ENCODE measurements at places on chromosomes 6 and 20.
A peak's percentile ranks its signal among the peaks of the same experiment; 100 is the strongest.

DNA sequence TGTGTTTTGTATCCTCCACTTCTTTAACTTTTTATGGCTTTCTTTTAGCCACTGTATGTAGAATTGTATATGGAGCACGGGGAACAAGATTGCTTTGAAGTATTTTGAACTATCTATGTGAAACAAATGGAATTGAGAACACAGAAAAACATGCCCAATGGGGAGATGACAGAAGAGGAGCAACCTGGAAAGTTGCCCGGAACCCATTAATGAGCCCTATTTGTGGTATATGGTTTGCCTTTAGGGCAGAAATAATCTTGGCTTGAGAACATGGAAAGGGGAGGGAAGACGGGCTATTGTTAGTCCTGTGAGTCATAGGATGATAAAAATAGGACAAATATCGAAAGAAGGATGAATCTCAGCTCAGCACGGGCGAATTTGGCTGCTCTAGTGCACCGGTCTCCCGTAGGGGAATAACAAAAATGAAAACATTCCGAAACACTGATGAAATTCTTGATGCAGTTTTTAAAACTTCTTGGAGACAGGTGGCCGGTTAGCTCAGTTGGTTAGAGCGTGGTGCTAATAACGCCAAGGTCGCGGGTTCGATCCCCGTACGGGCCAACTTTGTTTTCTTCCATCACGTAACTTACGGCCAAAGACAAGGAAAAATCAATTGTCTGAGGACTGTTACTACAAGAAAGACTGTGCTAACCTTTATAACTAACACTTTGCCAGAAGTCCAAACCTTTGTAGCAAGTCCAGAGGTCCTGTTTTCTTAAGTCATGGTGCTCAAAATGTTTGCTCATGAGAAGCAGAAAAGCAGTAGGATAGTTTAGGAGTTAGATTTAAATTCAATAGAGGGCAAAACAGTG lies 15.7 kb downstream of the HMGN4 start:
- peaks cover 6% of the 10 kb centered on the region for H3K27me3 ChIP-seq
- peak; percentile 82 for DNase-seq
- peaks cover 30% of the 10 kb centered on the region for H3K4me1 ChIP-seq

DNA sequence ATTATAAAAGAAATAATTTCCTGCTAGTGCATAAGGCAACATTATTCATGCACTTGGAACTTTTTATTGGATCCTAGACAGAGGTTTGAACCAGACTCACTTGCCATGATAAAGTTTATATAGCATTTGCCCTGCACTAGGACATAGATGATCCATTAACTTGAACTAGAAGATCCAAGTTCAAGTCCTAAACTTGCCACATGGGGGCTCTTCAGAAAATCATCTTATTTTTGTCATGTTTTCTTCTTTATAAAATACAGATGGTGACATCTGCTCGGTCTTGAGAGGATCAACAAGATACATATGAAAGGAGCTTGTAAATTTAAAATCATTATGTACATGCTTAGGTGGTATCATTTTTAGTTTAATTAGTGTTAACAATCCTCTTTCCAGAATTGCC lies 94.5 kb downstream of the SIM1 start:
- DNase-seq, result no peak
- H3K4me1 ChIP-seq, result no peaks in the 10 kb centered on the region
- no peaks in the 10 kb centered on the region for H3K36me3 ChIP-seq
- no peak overlapping the region for H3K27ac ChIP-seq
- no peaks in the 10 kb centered on the region for H3K27me3 ChIP-seq
- no peak overlapping the region for H3K4me3 ChIP-seq

- peak overlapping the region; percentile 92 for H3K4me3 ChIP-seq
- H3K4me1 ChIP-seq, result peaks cover 23% of the 10 kb centered on the region
- H3K27me3 ChIP-seq, result no peaks in the 10 kb centered on the region
- peak overlapping the region; percentile 97 for H3K27ac ChIP-seq
These were observed 2.2 kb downstream of the BICRAL start for GRCh38 chr6:42783876-42784642.

DNA sequence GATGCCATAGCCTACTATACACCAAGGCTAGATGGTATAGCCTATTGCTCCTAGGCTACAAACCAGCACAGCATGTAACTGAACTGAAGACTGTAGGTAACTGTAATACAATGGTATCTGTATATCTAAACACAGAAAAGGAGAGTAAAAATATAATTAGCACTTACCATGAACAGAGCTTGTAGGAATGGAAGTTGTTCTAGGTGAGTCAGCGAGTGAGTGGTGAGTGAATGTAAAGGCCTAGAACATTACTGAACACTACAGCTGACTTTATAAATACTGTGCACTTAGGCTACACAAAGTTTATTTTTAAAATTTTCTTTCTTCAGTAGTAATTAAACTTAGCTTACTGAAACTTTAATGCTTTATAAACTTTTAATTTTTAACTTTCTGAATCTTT lies 129.5 kb downstream of the BTBD9 start:
- H3K27ac ChIP-seq, result no peak overlapping the region
- H3K4me3 ChIP-seq, result no peak overlapping the region
- no peaks in the 10 kb centered on the region for H3K36me3 ChIP-seq
- H3K27me3 ChIP-seq, result no peaks in the 10 kb centered on the region
- H3K4me1 ChIP-seq, result no peaks in the 10 kb centered on the region

- no peak overlapping the region for H3K27ac ChIP-seq
- H3K27me3 ChIP-seq, result peaks cover 24% of the 10 kb centered on the region
- no peaks in the 10 kb centered on the region for H3K36me3 ChIP-seq
- H3K4me3 ChIP-seq, result no peak overlapping the region
- H3K4me1 ChIP-seq, result peaks cover 16% of the 10 kb centered on the region
- DNase-seq, result no peak
These were observed 196.5 kb upstream of the CST7 start for GRCh38 chr20:24752612-24753011.

DNA sequence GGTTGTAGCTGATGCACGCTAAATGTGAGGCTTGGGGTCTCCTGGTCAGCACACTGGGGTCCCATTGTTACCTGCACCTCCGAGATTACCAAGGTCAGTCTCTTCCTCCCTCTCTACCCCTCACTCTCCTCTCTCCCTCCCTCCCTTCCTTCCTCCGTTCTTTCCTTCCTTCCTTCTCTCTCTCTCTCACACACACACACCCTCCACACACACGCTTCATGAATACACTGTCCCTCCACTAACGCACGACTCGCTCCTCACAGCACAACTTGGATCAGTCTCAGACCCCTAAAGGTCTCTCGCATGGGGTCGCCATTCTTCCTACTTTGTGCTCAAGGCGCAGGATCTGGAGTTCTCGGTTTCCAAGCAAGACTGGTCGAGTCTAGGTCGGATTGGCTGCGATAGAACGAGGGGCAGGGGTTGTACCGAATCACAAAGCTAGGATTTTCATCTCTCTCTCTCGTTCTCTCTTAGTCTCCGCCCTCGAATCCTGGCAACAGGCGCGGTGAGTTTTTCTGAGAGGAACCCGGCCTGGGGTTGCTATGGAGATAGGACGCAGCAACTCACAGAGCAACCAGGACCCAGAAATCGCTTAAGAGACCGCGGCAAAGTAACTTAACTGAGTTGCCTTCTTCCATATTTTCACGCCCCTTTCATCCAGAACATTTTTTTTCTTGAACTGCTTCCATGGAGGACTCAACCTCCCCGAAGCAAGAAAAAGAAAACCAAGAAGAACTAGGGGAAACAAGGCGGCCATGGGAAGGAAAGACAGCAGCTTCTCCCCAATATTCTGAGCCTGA lies at the start of gene RSPH4A:
TSS of gene RSPH4A (plus strand) at position 543 of the 800 bp plus-strand sequence. CDS start at position 688, 145 bp downstream.
- DNase-seq, result peak; percentile 86
- no peaks in the 10 kb centered on the region for H3K36me3 ChIP-seq
- peaks cover 20% of the 10 kb centered on the region for H3K4me1 ChIP-seq
- no peak within 1 kb of the TSS for H3K27ac ChIP-seq
- peak within 1 kb of the TSS; percentile 77 for H3K4me3 ChIP-seq

DNA sequence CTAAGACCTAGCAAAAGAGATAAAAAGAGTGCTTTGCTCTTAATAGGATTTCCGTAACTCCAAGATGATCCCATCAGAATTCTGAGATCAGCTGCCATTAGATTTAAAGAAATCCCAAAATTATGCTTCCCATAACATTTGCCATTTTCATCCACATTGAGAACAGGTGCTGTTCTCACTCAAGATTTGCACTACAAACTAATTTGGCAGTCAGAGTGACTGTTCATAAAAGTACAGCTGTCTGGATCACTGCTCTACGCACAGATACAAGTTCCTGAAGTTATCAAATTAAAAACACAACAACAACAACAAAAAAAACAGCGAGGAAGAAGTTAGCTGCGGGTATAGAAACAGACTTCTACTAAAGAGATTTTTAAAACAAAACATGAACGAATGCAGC lies 58.1 kb downstream of the ASCC3 start:
- H3K4me1 ChIP-seq, result no peaks in the 10 kb centered on the region
- H3K27me3 ChIP-seq, result no peaks in the 10 kb centered on the region
- H3K36me3 ChIP-seq, result peaks cover 34% of the 10 kb centered on the region
- DNase-seq, result no peak
- no peak overlapping the region for H3K4me3 ChIP-seq
- no peak overlapping the region for H3K27ac ChIP-seq

GRCh38 chr6:133761706-133762105 lies 127.2 kb upstream of the TCF21 start:
- no peaks in the 10 kb centered on the region for H3K36me3 ChIP-seq
- H3K27ac ChIP-seq, result no peak overlapping the region
- H3K4me3 ChIP-seq, result no peak overlapping the region
- no peaks in the 10 kb centered on the region for H3K4me1 ChIP-seq
- no peak for DNase-seq

DNA sequence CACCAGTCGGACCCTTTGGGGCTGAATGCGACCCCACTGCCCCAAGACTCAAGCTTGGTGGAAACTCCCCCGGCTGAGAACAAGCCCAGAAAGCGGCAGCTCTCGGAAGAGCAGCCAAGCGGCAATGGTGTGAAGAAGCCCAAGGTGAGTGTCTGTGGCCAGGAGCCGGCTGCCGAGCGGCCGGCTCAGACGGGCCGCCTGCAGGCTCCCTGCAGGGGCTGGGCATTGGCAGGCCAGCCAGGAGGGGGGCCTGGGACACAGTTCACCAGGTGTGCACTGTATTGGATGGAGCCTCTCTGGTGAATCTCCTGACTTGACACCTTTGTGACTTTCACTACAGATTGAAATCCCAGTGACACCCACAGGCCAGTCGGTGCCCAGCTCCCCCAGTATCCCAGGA lies 6.0 kb downstream of the PCIF1 start:
- no peak for DNase-seq
- peaks cover 23% of the 10 kb centered on the region for H3K4me1 ChIP-seq
- peaks cover 59% of the 10 kb centered on the region for H3K36me3 ChIP-seq
- H3K27ac ChIP-seq, result no peak overlapping the region
- H3K27me3 ChIP-seq, result no peaks in the 10 kb centered on the region
- H3K4me3 ChIP-seq, result no peak overlapping the region

DNA sequence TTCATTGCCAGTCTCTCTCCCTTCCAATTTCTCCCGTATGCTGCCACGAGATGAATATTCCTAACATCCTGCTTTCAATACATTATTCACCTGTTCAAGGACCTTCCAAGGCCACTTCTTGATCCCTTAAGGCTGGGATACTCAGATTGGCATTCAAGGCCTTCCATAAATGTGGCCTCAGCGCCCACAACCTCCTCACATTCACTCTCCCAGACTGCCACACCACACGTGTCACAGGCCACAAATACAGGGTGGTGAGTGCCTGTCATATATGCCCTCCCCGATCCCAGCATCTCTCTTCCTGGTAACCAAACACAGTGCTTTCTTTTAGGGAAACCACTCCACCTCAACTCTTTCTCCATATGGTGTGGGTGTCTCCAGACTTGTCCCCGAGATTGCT lies 55.5 kb downstream of the TTI1 start:
- no peak for DNase-seq
- H3K36me3 ChIP-seq, result peaks cover 5% of the 10 kb centered on the region
- peaks cover 8% of the 10 kb centered on the region for H3K27me3 ChIP-seq
- no peak overlapping the region for H3K27ac ChIP-seq
- peaks cover 13% of the 10 kb centered on the region for H3K4me1 ChIP-seq
- no peak overlapping the region for H3K4me3 ChIP-seq

GRCh38 chr6:22091424-22091948 lies 205.3 kb downstream of the PRL start:
- no peaks in the 10 kb centered on the region for H3K27me3 ChIP-seq
- H3K36me3 ChIP-seq, result no peaks in the 10 kb centered on the region
- H3K27ac ChIP-seq, result no peak overlapping the region
- peaks cover 2% of the 10 kb centered on the region for H3K4me1 ChIP-seq
- DNase-seq, result no peak

GRCh38 chr20:10558635-10559187 lies 115.1 kb downstream of the JAG1 start:
- no peak overlapping the region for H3K4me3 ChIP-seq
- peak; percentile 62 for DNase-seq
- peaks cover 29% of the 10 kb centered on the region for H3K4me1 ChIP-seq
- H3K27ac ChIP-seq, result peak overlapping the region; percentile 40
- peaks cover 14% of the 10 kb centered on the region for H3K36me3 ChIP-seq
- H3K27me3 ChIP-seq, result no peaks in the 10 kb centered on the region

- no peak for DNase-seq
- H3K27ac ChIP-seq, result no peak overlapping the region
- H3K4me1 ChIP-seq, result peaks cover 40% of the 10 kb centered on the region
- no peak overlapping the region for H3K4me3 ChIP-seq
- H3K36me3 ChIP-seq, result peaks cover 42% of the 10 kb centered on the region
These were observed 7.5 kb downstream of the HMGN4 start for GRCh38 chr6:26545627-26546026.

DNA sequence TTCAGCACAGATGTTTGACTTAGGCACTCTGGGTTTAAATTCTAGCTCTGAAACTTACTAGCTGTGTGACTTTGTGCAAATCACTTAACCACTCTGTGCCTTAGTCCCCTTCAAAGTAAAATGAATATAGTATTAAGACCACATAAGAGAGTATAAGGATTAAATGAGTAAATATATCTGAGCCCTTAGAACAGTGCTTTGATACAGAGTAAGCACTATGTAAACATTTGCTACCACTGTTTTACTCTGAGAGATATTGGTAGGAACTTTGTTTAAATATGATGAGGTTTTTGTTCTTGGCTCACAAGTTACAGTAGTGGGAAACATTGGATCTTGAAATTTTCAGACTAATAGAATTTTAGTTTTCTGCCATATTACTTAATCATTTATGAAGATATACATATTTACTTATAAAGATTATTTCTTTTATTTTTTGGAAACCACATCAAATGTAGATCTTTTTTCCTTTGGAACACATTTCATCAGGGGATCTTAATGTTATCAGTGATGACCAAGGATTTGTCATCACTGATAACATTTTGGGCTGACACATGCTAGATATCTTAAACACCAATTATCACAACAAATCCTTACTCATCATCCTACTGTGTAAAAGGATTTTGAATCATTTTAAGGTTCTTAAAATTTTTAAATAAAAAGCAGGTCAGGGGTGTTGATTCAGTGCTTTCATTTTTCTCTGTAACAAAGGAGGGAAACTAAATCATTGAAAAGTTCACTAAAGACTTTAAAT lies 226.2 kb downstream of the EYA4 start:
- no peaks in the 10 kb centered on the region for H3K4me1 ChIP-seq
- no peak for DNase-seq
- H3K4me3 ChIP-seq, result no peak overlapping the region
- H3K36me3 ChIP-seq, result no peaks in the 10 kb centered on the region

- H3K36me3 ChIP-seq, result no peaks in the 10 kb centered on the region
- no peak overlapping the region for H3K4me3 ChIP-seq
- H3K27ac ChIP-seq, result no peak overlapping the region
- no peak for DNase-seq
These were observed 86.3 kb downstream of the C6orf118 start for GRCh38 chr6:165223101-165223500.

GRCh38 chr6:107246972-107247615 lies 131.8 kb upstream of the BEND3 start:
- H3K27me3 ChIP-seq, result no peaks in the 10 kb centered on the region
- no peak for DNase-seq
- no peak overlapping the region for H3K4me3 ChIP-seq
- no peaks in the 10 kb centered on the region for H3K4me1 ChIP-seq

All from activated naive CD4-positive, alpha-beta T cell treated with anti-CD3 and anti-CD28 coated beads, Interleukin-2, amount 10 ng/mL, durations not matched to agents 7 days and 5 days (primary cell).